ENCODE measurements at places on chromosomes 4 and X. TPM values are rescaled to one million over a fixed set of nuclear protein-coding genes. Genes with fewer than 3 reads are reported as not detected.

DNA sequence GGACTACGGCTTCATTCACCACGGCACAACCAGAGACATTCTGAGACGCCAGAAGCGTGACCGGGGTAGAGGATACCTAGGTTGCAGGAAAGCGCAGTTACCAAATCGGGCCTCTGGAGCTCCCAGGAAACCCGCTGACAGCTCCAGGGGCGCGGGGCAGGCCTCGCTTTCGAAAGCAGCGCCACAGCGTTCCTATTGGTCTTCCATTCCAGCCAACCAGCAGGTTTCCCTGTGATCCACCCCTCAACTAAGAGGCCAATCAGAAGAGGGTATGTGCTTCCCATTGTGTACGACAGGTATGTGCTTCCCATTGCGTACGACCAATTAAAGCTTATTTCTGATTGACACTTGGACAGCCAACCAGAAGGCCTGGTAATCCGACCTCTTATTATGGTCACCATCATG is 14.9 kb downstream of the SNX12 start:
- DNase-seq, result no peak

ZDHHC15 gene
- total RNA-seq, result not detected

- no peak for DNase-seq
These were observed 144.1 kb downstream of the THOC2 start for GRCh38 chrX:123588723-123589122.

S100G gene
- total RNA-seq, result not detected

DNA sequence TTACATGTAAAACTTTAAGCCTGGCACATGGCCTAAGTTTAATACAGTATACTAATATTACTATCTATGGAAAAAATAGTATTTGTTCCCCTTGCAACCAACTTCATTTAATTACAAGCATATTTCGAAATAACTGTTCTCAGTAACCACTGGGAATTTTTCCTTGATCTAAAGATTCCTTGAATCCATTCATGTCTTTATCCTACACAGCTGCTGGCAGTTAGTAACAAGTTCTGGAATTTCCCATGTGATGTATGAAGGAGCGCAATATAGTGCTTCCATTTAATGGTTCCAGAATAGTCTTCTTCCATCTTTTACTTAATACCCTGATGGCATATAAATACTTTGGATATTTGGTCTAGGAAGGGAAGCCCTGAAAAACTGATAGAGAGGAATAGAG is 136.5 kb downstream of the AASDH start:
- no peak for DNase-seq

- DNase-seq, result no peak
These were observed 109.3 kb downstream of the MAGEC2 start for GRCh38 chrX:142095651-142096245.

DNA sequence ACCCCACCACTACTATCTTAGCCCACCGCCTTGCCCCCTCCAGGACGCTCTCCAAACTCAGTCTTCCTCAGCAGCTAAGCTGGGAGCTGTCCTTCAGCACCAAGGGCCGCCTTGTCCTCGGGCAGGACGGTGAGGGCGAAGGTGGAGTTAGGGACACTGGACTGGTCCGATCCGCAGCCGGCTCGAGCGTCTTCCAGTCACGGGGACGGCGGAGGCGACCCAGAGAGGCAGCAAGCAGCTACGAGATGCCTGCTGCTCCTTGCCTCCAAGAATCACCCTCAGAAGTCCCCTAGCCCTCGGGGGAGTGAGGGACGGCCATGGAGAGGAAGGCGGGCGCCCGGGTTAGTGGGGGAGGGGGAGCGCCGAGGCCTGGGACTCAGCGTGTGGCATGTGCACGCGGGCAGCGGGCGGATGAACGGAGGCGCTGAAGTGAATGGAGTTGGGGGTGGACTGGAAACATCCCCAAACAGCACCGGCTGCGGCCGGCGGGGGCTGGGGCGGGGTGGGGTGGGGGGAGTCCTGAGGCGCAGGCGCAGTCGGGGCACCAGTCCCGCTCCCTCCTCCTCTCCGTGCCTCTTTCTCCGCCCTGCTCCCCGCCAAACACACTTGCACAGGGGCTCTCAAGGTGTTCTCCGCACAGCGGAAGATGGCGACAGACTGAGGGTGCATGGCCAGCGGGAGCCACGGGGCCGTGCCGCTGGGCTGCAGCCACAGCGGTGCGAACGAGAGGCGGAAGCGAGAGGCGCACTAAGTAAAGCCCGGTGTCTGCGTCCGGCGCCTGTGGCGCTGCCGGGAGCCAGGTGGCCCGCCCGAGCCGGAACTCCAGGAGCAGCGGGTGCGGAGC is at the start of gene NALF2:
Gene NALF2 (plus strand): TSS at position 545 of the 844 bp plus-strand sequence. CDS start 957 bp downstream, outside the sequence.
- peak; percentile 46 for DNase-seq

- no peak for DNase-seq
These were observed 147.6 kb downstream of the STK32B start for GRCh38 chr4:5198656-5199541.

NMU gene
- total RNA-seq, result not detected

- DNase-seq, result no peak
These were observed 17.8 kb upstream of the RPL39 start for GRCh38 chrX:119809185-119809666.

- DNase-seq, result no peak
These were observed 47.2 kb upstream of the RPS6KA3 start for GRCh38 chrX:20313899-20314298.

GRCh38 chr4:164807611-164808010 is 53.7 kb downstream of the SMIM31 start:
- no peak for DNase-seq

GRCh38 chr4:78922207-78922606 is 17.0 kb downstream of the PAQR3 start:
- DNase-seq, result no peak

DNA sequence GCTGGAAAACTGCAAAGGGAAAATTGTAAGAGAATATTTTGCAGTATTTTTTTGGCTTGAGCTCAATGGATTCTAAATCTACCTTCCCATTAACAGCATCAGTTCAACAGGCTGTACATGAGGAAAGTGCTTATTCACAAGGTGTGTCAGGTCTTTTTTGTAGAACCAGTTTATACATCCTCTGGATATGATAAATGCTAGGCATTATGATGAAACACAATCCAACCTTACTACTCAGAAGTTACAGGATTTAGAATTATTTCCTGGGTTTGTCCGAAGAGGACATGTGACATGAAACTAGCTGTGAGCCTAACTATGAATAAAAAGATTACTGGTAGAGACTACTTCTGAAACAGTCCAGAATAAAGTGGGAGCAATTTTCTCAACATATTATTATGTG is 49.5 kb downstream of the ATXN3L start:
- DNase-seq, result no peak

DNA sequence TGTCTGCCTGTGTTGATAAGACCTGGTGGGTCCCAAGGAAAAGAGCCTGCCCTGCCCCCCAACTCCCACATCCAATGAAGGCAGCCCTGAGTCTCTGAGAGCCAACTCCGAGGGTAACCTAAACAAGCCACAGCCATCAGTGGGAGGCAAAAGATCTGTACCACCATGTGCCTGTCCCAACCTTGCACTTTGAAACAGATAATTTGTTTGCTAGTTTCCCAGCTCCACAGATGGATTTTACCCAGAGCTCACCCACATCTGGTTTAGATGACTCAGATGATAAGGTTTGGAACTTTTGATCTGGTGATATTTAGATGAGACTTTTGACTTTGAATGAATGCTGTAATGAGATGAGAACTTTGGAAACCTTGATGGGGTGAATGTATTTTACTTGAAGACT is 246.0 kb upstream of the PSAPL1 start:
- no peak for DNase-seq

YY2 gene
- total RNA-seq, result 2.1 TPM

GRCh38 chr4:146282657-146283056 is 68.3 kb downstream of the REELD1 start:
- no peak for DNase-seq

GRCh38 chr4:5416637-5417036 is 291.7 kb downstream of the EVC2 start:
- no peak for DNase-seq

GRCh38 chr4:120724656-120725055 is 197.9 kb downstream of the PRDM5 start:
- DNase-seq, result no peak

DNA sequence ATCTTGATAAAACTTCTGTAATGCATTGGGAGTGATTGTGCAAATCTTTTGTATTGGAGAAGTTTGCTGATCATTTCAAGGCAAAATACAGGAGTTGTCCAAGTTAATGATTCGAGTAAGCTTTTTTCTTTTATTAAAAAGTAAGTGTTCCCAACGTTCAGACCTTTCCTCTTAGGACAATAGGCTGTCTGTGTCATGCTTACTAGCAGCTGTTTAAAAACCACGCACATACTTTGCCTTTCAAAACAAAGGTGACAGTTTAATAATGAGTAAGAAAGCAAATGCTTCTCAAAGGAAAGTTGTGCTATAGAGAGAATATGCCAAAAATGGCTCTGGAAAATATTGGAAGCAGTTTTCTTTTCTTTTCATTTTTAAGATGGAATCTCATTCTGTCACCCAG is 11.2 kb downstream of the TRAPPC11 start:
- DNase-seq, result no peak

- no peak for DNase-seq
These were observed 396.4 kb upstream of the BOD1L1 start for GRCh38 chr4:14023896-14024295.

PAGE5 gene
- total RNA-seq, result not detected

- DNase-seq, result no peak
These were observed 2.0 kb downstream of the SLC25A6 start for GRCh38 chrX:1389993-1390285.
